Cortex of kidney (tissue), 1 donor: ENCODE measurements at places on chromosomes 1 and 21.

GRCh38 chr21:36535618-36536241 is 55.8 kb upstream of the CLDN14 start:
- DNase-seq = no peak

DNA sequence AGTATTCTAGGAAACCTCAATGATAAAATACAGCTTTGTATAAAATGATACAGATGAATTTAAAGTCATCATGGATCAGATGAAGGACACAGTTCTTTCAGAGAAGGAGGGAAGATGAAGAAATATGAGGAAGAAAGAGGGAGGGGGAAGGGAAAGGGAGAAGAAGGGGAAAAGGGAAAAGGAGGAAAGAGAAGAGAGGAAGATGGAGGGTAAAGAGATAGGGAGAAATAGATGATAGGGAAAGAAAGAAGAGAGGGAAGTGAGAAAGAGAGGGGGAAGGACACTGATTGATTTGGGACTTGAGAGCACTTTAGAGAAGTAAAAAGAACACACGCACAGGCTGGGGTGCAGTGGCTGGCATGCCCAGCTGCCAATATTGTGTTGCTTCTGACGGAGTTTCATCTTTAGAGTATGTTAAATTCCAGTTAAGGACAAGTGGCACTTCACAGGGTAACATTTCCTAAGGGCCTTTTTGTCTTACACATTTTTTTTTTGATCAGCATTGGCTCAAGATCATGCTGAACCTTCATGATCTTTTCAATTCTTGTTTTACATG is 235.9 kb upstream of the DMRTA2 start:
- DNase-seq = no peak

DNA sequence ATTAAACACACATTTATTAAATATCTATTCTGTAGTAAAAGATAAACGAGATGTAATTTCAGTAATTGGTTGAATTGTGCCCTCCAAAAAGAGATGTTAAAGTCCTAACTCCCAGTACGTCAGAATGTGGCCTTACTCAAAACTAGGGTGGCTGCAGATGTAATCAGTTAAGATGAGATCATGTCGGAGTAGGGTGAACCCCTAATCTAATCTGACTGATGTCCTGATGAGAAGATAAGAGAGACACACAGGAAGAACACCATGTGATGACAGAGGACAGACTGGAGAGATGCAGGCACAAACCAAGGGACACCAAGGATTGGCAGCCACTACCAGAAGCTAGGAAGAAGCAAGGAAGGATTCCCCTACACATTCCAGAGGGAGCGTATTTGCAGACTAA is 104.1 kb downstream of the SLC25A24 start:
- DNase-seq = no peak

DNA sequence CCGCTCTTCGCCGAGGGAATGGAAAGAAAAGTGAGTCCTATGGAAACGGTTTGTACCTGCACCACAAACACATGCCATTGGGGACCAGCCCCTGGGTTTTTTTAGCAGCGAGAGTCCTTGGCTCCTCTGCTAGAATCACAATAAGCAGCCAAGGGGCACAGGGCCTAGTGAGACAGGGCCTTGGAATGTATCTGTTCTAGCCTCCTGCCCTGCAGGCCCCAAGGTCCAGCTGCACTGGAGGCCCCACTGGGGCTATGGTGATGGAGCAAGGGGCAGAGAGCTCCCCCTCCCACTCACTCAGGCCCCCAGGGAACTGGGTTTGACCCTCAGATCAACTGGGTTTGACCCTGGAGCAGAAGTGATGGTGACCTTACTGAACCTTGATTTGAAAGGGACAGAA is 14.4 kb downstream of the SHISA4 start:
- DNase-seq = no peak

DNA sequence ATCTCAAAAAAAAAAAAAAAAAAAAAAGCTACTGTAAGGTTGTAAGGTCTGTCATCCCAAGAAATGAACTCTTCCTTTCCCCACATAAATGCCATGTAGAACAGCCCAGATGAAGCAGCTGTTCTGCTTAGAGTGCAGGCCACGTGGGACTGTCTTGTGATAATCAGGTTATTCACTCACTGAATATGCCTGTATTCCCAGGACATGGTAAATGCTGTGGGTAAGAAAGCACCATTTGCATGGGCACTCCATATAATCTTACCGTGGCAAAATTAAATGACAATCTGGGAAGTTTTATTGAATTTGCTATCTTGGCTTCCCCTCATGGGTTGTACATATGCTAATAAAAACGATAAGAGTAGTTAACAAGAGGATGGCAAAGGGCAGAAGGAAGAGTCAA is 13.8 kb downstream of the RGS5 start:
- no peak for DNase-seq

DNA sequence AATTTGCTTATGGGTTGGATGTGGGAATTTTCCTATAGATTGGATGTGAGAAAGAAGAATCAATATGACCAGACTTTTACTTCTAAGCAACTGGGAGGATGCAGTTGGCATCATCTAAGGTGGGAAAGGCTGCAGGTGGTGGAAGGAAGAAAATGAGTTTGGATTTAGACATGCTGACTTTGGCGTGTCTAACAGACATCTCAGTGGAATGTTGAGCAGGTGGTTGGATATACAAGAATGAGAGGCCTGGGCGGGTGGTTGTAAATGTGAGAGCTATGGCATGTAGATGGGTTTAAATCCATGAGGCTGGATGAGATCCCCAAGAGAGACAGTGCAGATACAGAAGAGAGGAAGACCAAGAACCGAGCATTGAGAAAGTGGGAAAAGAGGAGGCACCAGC is 10.5 kb downstream of the ADORA1 start:
- DNase-seq = no peak

- DNase-seq = no peak
Measured at GRCh38 chr21:14870853-14871149, 194.0 kb downstream of the NRIP1 start.

- DNase-seq = no peak
Measured at GRCh38 chr1:41618871-41619270, 134.4 kb upstream of the EDN2 start.

GRCh38 chr1:221851336-221851735 is 109.4 kb upstream of the DUSP10 start:
- DNase-seq = no peak
